B cell (primary cell): ENCODE measurements at places on chromosomes 12 and 14. TPM values are rescaled to one million over a fixed set of nuclear protein-coding genes. Genes with fewer than 3 reads are reported as not detected.

DNA sequence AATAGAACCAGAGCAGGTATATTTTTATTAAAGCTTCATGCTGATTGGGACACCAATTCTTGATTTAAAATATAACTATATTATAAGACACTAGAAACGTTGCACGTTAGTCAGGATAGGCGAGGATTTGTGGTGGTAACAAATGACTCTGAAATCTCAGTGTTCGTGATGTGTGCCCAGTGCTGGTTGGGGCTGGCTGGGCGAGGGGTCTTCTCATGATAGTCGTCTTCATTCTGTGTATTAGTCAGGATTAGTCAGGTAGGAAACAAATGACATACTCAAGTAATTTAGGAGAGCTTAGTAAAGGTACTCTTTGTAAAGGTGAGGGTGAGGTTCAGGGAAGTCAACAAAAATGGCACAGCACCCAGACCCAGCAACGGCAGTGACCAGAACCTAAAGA is 73.9 kb upstream of the HIF1A start:
- H3K27me3 ChIP-seq: no peaks in the 10 kb centered on the region
- no peak overlapping the region for H3K27ac ChIP-seq
- H3K4me3 ChIP-seq: no peak overlapping the region
- H3K36me3 ChIP-seq: no peaks in the 10 kb centered on the region
- H3K4me1 ChIP-seq: no peaks in the 10 kb centered on the region
- DNase-seq: no peak

DNA sequence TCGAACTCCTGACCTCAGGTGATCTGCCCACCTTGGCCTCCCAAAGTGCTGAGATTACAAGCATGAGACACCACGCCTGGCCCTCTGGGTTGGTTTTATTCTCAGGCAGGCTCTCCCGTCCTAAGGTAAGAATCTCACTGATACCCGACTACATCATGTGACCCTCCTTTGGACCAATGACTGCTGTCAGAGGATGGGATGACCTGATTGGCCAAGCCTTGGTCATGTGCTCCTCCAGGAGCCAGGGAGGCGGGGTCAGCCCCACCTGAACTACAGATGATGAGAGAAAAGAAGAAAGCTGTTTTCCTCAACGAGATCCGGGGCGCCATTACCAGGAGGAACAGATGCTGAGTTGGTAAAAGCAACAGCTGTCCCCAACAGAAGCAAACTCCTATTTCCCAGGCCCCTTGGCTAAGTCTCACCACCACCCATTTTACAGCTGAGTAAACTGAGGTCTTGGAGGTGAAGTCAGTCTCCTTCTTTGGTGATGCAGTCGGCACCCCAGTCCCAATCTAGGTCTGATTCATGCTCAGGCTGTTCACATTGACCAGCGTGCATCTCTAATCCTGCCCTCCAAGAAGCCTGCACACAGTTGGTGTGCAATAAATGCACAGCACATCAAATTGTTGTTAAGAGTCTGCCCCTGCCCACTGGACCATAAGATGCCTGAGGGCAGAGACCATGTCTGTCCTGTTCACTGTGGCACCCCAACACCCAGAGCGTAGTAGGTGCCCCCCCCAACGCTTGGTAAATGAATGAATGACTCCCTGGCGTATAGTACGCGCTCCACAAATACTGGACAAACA is 118.8 kb downstream of the SCARB1 start:
- no peak overlapping the region for H3K27ac ChIP-seq
- no peaks in the 10 kb centered on the region for H3K27me3 ChIP-seq
- H3K4me3 ChIP-seq: no peak overlapping the region
- no peaks in the 10 kb centered on the region for H3K36me3 ChIP-seq
- H3K4me1 ChIP-seq: peaks cover 4% of the 10 kb centered on the region

- peaks cover 9% of the 10 kb centered on the region for H3K4me1 ChIP-seq
- H3K36me3 ChIP-seq: no peaks in the 10 kb centered on the region
- H3K27me3 ChIP-seq: no peaks in the 10 kb centered on the region
- no peak overlapping the region for H3K4me3 ChIP-seq
Measured at GRCh38 chr12:132593521-132593920, 16.9 kb downstream of the LRCOL1 start.

GRCh38 chr12:125633686-125634085 is 568.5 kb downstream of the AACS start:
- no peaks in the 10 kb centered on the region for H3K36me3 ChIP-seq
- no peaks in the 10 kb centered on the region for H3K4me1 ChIP-seq
- H3K27me3 ChIP-seq: no peaks in the 10 kb centered on the region
- no peak for DNase-seq

GRCh38 chr14:31787377-31787776 is 226.2 kb downstream of the NUBPL start:
- H3K27ac ChIP-seq: no peak overlapping the region
- H3K4me3 ChIP-seq: no peak overlapping the region
- no peaks in the 10 kb centered on the region for H3K4me1 ChIP-seq
- no peaks in the 10 kb centered on the region for H3K27me3 ChIP-seq
- H3K36me3 ChIP-seq: no peaks in the 10 kb centered on the region

GRCh38 chr12:5650281-5650680 is 218.4 kb downstream of the NTF3 start:
- no peaks in the 10 kb centered on the region for H3K36me3 ChIP-seq
- H3K27me3 ChIP-seq: peaks cover 4% of the 10 kb centered on the region
- H3K4me3 ChIP-seq: no peak overlapping the region
- no peaks in the 10 kb centered on the region for H3K4me1 ChIP-seq

- H3K4me1 ChIP-seq: no peaks in the 10 kb centered on the region
- no peaks in the 10 kb centered on the region for H3K36me3 ChIP-seq
- H3K27ac ChIP-seq: no peak overlapping the region
- H3K4me3 ChIP-seq: no peak overlapping the region
Measured at GRCh38 chr14:59015482-59015881, 173.0 kb upstream of the DAAM1 start.

- H3K36me3 ChIP-seq: no peaks in the 10 kb centered on the region
- H3K27me3 ChIP-seq: no peaks in the 10 kb centered on the region
- H3K4me1 ChIP-seq: peaks cover 6% of the 10 kb centered on the region
- no peak overlapping the region for H3K4me3 ChIP-seq
- no peak for DNase-seq
Measured at GRCh38 chr12:4086481-4086880, 187.1 kb upstream of the CCND2 start.

- H3K27me3 ChIP-seq: no peaks in the 10 kb centered on the region
- DNase-seq: no peak
- H3K4me3 ChIP-seq: no peak overlapping the region
- no peaks in the 10 kb centered on the region for H3K36me3 ChIP-seq
Measured at GRCh38 chr14:65001723-65002122, 15.0 kb downstream of the FNTB start.

DNA sequence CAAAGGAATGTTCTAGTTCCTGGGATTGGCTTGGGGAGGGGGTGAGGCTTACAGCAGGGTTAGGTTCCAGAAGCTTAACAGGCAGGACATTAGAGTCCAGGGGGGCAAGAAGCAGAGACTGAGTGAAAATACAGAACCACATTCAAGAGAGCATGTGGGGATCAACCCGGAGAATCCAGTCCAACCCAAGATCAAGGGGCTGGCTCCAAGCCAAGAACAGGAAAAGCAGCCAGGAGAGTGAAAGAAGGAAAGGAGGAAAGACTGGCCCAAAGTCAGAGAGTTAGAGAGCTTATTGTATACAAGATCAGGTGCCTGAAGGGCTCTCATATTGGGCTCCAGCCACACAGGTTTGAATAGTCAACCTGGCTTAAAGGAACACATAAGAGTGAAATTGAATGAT is 190.3 kb upstream of the CDKN3 start:
- no peak overlapping the region for H3K4me3 ChIP-seq
- peaks cover 5% of the 10 kb centered on the region for H3K27me3 ChIP-seq
- H3K27ac ChIP-seq: no peak overlapping the region
- DNase-seq: no peak

DNA sequence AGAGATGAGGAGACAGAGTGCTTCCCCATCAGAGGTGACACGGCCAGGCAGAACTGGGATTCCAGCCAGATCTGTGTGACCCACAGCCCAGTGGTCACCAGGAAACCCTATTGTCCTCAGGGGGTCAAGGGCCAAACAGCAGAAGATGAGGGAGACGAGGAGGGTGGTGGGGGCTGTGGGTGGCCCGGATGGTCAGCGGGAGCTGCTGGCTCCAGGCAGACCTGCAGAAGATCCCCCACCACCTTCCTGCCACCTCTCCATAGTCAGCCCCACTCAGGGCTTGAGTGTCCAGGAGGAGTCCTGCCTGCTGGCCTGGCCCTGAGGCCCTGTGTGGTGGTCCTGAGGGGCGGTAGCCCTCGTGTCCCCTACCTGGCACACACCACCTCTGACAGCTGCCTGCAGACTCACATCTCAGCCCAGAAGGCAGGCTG is 136.8 kb downstream of the CALM1 start:
- no peak overlapping the region for H3K4me3 ChIP-seq
- H3K27ac ChIP-seq: no peak overlapping the region
- no peak for DNase-seq
- H3K36me3 ChIP-seq: no peaks in the 10 kb centered on the region
- no peaks in the 10 kb centered on the region for H3K4me1 ChIP-seq

DNA sequence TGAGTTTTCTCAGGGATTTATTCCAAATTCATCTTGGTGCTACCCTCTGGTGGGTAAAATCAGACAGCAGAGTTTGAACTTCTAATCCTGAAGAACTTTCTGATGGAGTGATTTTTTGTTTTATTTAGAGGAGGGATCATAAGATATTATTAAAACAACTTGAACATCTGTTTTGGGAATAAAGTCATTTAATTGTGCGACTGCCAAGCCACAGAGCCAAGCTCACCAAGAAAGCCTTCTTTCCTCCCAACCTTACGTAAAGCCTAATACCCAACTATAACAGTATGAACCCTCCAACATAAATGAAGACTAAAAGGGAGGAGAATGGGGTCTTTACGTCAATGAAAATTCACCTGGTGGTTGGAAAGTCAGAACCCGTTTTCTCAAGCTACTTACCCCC is 205.5 kb upstream of the IGF1 start:
- no peak for DNase-seq
- H3K4me3 ChIP-seq: no peak overlapping the region
- no peak overlapping the region for H3K27ac ChIP-seq
- H3K27me3 ChIP-seq: no peaks in the 10 kb centered on the region
- no peaks in the 10 kb centered on the region for H3K36me3 ChIP-seq

GRCh38 chr12:51126297-51126696 is 42.9 kb upstream of the CSRNP2 start:
- no peak overlapping the region for H3K4me3 ChIP-seq
- no peaks in the 10 kb centered on the region for H3K27me3 ChIP-seq
- no peaks in the 10 kb centered on the region for H3K4me1 ChIP-seq
- DNase-seq: no peak
- no peak overlapping the region for H3K27ac ChIP-seq

DNA sequence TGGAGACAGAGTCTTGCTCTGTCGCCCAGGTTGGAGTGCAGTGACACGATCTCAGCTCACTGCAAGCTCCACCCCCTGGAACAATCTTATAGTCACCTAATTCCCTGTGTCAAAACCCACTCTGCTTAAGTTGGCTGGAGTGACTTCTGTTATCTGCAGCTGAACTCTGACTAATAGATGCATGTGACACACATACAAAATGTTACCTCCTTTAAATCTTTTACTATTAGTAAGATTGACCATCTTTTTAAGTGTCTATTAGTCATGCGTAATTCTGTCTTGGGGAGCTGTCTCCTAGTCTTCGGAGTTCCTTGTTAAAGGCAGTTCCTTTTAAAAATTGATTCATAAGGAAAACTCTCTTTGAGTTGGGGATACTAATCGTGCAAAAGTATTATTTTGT is 7.4 kb downstream of the IFI27L1 start:
- no peaks in the 10 kb centered on the region for H3K27me3 ChIP-seq
- H3K36me3 ChIP-seq: no peaks in the 10 kb centered on the region
- DNase-seq: no peak
- no peak overlapping the region for H3K4me3 ChIP-seq
- H3K27ac ChIP-seq: no peak overlapping the region
- H3K4me1 ChIP-seq: no peaks in the 10 kb centered on the region

The SLC6A13 gene
- total RNA-seq: 0.19 and 0.22 TPM in 2 replicates

The STK38L gene
- total RNA-seq: 19.9 and 21.2 TPM in 2 replicates

The KRT2 gene
- not detected in 2 replicates for total RNA-seq

The ACOT4 gene
- total RNA-seq: 0.42 and 0.83 TPM in 2 replicates

The EFS gene
- not detected in 2 replicates for total RNA-seq

The FGD6 gene
- total RNA-seq: 7.3 and 8.4 TPM in 2 replicates
